ENCODE measurements at places on chromosomes 7 and 10.

GRCh38 chr7:50364645-50365044, 60.1 kb downstream of the IKZF1 start:
- no peak for DNase-seq

DNA sequence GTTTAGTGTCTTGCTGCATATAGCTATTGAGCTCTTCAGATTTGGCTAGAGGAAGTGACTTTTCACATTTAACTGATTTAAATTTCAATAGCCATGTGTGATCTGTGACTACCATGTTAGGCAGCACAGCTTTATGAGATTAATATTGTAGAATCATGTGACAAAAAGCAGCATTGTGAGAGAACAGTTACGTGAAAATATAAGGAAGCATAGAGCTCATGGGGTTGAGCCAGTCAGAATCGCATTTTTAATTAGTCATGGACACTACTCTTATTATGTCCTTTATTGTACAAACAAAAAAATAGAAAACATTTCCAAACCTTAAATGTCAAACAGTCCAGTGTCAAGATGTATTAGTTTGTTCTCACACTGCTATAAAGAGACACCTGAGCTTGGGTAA, 48.0 kb downstream of the MTURN start:
- no peak for DNase-seq

DNA sequence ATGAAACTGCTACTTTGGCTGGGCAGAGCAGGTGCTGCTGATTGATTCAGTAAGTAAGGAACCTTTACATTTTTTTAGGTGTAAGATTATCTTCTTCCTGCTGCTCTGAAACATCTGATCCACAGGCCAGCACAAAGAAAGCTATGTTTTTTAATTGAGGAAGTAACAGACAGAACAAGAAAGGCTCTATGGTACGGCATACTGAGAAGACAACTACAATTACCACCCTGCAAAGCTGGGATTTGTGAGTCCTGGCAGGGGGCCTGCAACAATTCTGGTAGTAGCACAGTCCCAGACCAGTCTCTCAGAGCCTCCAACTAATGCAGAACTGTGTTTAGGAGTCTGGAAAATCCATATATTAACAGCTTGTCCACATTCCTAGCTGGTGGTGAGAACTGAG, 103.0 kb upstream of the LRRTM3 start:
- DNase-seq: no peak

DNA sequence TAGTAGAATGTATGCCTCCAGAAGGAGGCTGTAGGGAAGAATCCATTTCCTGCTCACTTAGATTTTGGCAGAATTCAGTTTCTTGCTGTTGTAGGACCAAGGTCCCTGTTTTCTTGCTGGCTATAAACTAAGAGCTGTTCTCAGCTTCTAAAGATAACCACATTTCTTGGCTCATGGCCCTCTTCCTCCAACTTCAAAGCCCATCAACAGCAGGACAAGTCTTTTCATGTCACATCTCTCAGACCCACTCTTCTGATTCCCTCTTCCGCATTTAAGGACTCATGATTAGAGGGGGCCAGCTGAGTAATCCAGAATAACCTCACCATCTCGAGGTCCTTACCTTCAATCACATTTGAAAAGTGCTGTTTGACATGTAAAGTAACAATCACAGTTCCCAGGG, 8.2 kb upstream of the LSM8 start:
- no peak for DNase-seq

DNA sequence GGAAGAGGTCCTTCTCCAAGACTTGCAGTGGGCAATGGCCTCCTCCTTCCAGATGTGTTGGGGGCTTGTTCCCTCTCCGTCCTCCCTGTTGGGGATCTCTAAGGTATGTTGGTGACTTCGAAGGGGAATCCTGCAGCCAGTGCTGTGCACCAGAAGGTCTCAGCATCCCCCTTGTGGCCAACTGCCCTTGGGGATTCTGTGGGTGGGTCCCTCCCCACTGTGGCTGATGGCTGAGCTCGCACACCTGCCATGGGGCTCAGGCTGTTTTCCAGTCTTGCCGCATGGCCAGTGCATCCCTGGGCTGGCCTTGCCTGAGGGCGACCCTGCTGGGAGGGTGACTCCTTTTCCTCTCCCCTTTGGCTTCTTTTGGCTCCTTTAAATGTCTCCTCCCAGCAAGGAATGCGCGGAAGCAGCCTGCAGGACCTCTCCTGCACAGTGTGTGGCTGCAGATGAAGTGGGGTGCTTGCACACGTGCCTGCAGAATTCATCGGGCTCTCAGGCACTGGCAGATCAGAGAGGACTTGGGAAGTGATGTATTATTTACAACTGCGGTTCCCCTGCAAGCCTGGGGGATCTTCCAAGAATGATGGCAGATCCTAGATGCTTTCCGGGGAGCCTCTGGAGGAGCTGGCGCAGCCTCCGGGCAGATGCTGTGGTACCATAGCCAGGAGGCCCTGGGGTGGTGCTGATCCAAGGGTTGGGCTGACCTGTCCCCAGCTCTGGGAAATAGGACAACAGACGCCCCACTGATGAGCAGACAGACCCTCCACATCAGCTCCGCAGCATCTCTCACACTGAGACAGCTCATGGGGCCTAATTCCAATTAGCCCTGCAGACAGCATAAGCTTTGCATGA, 410.0 kb downstream of the TCERG1L start:
- no peak for DNase-seq

DNA sequence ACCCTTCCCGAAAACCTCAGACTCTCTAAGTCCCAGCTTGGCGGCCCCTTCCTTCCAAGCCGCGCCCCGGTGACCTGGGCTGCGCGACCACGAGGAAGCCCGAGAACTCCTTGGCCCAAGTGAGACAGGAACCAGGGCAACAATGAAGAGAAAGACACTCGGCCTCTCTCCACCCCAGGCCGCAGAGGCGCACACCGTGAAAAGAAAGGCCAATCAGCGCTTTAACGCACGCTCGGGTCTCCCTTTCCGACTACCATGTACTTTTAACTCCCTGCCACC, 166.4 kb upstream of the PPP1R3A start:
- no peak for DNase-seq

DNA sequence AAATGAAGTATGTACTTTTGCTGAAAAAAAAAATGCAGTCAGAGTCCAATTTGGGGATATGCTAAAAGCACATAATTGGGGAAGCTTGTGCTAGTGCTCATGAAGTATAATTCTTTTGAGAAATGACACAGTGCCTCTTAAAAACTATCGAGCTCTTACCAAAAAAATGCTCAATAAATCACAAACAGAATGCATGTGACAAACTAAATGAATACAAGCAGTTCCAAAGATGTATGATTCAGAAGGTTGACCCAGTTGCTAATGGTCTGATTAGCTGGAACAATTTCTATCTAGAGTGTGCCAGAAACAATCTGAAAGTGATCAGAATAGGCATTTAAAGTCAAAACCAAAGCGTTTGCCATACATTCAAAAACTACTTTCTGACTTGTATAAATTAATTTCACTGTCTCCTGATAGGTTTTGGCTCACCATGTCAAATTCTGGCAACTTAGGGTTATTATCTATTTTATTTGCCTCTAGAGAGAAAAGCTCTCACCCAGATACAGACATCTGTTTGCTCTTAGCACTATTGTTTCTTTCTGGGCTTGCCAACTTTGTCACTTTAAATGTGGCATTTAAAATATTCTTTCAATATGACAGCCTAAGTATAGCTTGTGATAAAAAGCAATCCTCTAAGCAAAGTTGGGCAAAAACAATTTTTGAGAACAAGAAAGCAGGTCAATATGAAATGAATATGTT, 114.7 kb upstream of the AHR start:
- no peak for DNase-seq

- DNase-seq: no peak
These were observed 154.1 kb downstream of the C10orf105 start for GRCh38 chr10:71565284-71566000.

DNA sequence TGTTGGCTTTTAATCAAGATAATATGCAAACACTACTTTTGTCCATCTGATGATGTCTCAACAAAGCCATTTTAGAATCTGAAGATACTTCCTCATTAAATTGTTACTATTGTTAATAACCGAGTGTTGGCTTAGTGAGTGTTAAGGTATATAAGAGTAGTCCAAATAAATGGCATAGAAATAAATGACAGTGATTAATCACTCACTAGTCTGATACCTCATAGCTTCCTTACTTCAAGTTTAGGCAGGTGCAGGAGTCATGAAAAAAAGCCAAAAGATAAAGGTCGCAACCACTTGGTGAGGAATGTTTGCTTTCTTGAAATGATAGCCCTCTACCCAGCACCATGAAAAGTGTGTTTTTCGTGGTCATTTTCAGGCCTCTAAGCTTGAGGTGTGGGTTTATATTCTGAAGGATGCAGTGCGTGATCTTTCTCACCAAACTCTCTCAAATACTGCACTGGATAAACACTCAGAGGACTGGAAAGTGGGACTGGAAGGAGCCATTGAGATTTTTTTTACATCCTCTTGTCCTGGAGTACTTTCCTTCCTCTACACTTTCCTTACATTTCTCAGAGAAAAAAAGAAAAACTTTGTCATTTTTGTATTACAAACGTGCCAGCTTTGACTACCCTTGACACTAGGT, 138.1 kb downstream of the KIAA1217 start:
- DNase-seq: no peak

- DNase-seq: no peak
These were observed 111.0 kb upstream of the PLXDC2 start for GRCh38 chr10:19705250-19705649.
